Inflammatory macrophage (primary cell): ENCODE measurements at places on chromosomes 4 and X.

DNA sequence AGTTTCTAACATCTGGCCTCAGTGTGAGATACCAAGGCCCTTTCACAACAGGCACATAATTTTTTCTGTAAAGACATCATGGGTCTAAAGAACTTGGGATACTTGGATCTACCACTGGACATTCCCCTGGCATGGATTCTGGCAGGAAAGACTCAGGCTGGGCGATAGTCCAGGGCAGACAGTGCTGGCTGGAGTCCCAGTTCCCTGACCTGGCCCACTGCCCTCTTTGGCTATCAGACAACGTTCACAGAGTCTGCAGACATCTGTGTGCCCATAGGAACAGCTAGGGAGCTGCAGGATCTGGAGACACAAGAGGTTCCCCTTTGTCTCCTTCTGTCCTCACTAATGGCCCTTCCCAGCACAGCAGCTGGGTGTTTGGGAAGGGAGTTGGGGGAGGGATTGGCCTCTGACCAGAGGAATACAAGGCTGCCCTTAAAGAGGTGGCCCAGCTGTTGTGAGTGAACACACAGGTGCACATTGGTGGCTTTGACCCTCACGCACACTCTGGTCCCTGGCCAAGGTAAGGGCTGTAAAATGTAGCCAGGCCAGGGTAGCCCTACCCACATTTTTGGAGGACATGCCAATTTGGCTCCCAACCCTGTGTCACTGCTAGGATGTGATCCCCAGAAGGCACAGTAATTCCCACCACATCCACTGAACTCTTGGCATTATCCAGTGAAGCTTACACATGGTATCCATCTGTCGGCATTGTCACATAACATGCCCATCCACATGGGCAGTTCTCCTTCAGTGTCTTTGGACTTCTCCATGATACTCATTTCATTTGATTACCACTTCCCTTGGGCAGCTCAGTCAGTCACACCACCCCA, 72.3 kb downstream of the SOX3 start:
- no peak for DNase-seq

DNA sequence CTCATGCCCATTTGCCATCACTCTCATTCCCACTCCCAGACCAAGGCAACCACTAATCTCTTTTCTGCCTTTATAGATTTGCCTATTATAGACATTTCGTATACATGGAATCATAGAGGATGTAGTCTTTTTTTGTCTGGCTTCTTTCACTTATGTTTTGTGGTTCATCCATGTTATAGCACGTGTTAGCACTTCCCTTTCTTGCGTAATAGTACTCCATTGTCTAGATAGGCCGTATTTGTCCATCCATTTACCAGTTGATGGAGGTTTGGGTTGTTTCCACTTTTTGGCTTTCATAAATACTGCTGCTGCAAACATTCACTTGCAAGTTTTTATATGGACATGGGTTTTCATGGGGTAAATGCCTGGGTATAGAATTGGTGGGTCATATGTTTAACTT, 48.4 kb downstream of the KIF4A start:
- DNase-seq, result peak; percentile 18

GRCh38 chr4:167986044-167986443, 106.3 kb upstream of the ANXA10 start:
- no peak for DNase-seq

DNA sequence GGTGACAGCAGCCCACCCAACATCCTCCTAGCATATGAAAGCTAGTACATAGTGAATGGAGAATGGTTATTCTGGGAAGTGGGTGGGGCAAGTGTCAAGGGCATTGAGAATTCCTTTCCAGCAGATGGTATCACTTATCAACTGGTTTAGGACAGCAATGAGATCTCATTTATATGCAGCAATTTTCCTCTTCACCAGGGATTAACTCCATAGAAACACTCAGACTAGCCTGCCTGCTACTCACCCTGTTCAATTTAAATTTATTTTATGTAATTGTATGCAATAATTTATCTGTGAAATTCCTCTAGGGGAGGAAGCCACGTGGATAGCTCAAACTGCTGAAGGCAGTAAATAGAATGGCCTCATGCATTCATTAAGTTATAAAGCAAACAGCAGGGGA, 101.6 kb upstream of the MID1IP1 start:
- DNase-seq, result no peak

- DNase-seq, result no peak
Measured at GRCh38 chr4:174387143-174387542, 103.4 kb downstream of the CEP44 start.
